Activated CD4-positive, alpha-beta T cell treated with anti-CD3 and anti-CD28 coated beads, Interleukin-2, amount 10 ng/mL, durations not matched to agents 7 days and 5 days (primary cell): ENCODE measurements at places on chromosomes 3 and 15. TPM values are rescaled to one million over a fixed set of nuclear protein-coding genes. Genes with fewer than 3 reads are reported as not detected.

CFAP100 gene
- not detected for total RNA-seq

DUOXA2 gene
- total RNA-seq: not detected

ZNF774 gene
- total RNA-seq: 2.1 TPM

DNA sequence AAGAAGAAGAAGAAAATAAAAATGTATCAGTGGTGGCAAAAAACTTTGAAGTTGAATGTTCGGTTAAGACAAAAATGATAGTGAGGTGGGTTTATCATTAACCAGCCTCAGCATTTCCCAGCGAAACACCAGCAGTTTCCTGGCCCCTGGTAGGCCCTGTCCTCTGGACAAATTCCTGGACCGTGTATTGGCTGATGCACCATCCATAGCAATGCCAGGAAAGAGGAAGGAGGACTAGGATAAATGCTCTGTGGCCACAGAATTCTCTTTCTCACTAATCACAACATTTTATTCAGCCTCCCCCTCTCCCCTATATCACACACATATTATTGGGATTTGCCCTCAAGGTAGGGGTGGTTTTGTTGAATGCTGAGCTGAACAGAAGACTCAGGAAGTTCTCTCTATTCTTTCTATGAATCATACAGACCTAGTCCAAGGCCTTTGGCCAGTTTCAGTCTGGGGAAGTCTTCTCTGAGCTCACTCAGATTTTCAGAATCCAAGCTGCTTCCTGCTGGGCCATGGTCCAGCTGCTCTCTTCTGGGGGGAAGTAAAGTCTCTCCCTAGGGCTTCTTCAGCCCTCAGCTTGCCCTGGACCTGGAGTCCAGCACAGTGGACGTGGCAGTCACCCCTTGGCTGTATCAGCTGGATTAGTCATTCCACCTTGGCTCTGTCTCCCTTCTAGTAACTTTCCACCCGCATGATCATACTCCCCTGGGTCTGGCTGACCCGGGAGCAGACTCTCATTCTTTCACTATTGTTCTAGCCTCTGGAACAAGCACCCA, 27.6 kb downstream of the SLC28A1 start:
- no peak for DNase-seq

DNA sequence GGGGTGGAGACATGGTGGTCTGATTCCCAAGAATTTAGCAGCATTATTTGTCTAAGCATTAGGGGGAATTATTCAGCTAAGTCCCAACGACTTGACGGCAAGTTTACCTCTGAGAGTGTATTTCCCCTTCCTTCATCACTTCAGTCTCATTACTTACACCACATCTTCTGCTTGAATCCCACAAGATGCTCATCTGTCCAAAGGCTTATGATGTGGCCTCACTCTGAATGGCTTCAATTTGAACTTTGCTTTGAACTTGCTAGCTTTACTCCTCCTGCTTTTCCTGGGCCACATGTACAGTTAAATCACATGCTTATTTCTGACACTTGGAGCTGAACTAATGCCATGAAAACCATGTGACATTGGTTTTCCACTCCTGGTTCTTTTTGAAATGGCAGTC, 231.3 kb upstream of the SATB1 start:
- DNase-seq: no peak
